ENCODE measurements at places on chromosomes 5 and 9. TPM values are rescaled to one million over a fixed set of nuclear protein-coding genes. Genes with fewer than 3 reads are reported as not detected.

- DNase-seq = no peak
Observed at GRCh38 chr5:81192373-81192750, 40.8 kb upstream of the CKMT2 start.

DNA sequence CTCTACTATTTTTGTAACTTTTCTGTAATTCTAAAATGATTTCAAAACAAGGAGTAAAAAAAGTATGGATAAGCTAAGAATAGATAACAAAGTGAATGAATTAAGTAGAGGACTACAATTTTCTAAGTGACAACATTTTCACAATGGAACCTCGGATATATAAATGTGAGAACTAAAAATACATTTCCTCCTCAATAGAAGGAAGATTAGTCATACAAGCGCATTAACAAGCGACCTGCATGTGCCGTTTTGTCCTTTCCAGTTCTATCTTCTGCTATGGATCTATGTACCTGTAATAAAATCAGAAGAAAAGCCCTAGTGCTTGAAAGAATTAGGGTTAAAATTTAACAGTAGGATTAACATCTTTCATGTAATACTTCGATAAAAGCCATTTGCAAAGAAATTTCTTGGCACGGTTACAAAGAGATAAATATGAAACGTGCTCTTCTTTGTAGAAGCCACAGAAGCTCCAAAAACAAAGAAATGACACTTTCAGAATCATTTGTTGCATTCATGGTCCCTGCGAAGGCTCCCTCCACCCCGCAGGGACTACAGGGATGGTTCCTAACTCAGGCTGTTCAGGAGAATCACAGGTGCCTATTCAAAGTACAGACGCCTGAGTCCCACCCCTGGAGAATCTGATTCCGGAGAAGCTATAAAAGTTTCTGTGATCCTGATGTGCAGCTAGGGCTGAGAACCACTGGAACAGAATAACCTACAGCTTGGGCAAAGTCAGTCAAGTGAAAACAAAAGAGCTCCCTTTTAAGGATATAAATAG, 216.6 kb upstream of the EFNA5 start:
- peak; percentile 28 for DNase-seq

- DNase-seq = no peak
Observed at GRCh38 chr5:137217599-137218200, 281.4 kb downstream of the SPOCK1 start.

- DNase-seq = no peak
Observed at GRCh38 chr9:104575456-104575855, 6.5 kb downstream of the OR13C8 start.

- DNase-seq = no peak
Observed at GRCh38 chr5:41127967-41128690, 57.0 kb upstream of the MROH2B start.

GRCh38 chr9:36023260-36024048, 13.3 kb upstream of the RECK start:
- DNase-seq = peak; percentile 81

DNA sequence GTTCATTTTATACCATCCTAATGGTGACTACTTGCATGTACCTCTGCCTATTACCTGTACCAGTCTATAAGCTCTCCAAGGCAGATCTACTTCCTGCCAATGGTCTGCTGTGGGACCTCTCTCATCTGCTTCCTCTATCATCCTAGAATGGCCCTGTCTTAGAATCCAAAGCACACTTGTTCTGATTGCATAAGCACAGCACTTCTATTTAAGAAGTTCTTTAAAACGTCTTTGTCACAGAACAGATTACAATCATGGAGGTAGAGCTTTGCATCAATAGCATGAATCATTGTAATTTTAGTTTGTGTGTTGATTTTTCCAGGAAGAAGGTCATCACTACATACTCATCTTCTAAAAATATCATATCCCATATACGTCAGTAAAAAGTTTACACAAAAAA, 131.8 kb upstream of the ACOT12 start:
- no peak for DNase-seq

- DNase-seq = no peak
Observed at GRCh38 chr5:33850100-33850594, 41.6 kb downstream of the ADAMTS12 start.

GRCh38 chr5:66307647-66308241, 163.6 kb downstream of the SREK1 start:
- no peak for DNase-seq

DNA sequence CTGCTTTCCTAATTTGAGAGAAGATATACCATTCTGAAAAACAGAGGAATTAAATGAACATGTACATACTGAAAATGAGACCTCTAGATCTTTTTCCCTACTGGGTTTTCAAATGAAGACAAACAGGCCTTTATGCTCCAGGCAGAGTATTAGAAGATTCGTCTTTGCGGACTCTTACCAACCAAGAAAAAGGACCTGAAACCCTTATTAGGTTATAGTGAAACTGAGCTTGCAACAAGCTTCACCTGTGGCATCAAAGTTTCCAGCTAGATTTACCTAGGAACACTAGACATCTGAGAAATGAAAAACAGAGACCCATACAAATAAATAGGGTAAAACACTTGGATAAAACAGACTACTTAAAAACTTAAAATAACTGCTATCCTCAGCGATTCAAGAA, 46.3 kb downstream of the SMIM15 start:
- DNase-seq = no peak

- DNase-seq = no peak
Observed at GRCh38 chr5:25441810-25442209, 797.0 kb upstream of the CDH10 start.

GRCh38 chr9:87909310-87910041, 8.3 kb upstream of the SPATA31C1 start:
- peak; percentile 96 for DNase-seq

DNA sequence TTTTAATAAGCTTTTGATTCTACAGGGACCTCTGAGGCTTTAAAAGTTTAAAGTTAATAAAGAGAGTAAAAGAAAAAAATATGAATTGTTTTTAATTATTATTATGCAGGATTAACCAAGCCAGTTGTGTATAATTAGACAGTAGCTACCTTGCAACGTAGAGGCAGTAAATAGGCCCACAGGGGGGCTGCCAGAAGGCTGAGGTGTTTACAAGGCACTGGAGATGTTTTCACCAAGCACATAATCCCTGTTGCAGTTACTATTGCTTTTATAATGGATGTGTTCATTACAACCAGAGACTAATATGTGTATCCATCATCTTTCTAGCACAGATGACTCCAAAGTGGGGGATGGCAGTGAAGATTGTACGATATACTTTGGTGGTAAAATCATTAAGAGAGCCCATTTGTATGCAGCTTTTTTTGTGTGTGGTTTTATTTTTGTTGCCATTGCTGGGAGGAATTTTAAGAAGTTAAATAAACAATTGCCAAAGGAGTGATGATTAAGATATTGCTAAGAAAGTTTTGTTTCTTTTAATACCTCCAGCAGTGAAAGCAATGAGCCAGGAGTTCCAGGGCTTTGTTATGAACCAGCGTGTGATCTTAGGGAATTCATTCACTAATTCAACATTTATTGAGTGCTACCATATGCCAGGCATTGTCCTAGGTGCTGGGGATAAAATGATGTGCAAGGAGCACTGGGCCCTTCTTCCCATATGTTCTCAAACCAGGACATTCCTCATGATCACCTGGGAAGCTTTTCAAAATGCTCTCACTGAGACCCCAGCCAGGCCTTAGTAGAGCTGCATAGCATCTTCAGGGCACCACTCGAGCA, 138.7 kb upstream of the EFNA5 start:
- DNase-seq = no peak

- DNase-seq = no peak
Observed at GRCh38 chr5:38535248-38535750, 21.1 kb downstream of the LIFR start.

- no peak for DNase-seq
Observed at GRCh38 chr5:77003246-77003645, 27.0 kb upstream of the AGGF1 start.

- peak; percentile 44 for DNase-seq
Observed at GRCh38 chr5:177509381-177509951, at the start of gene DOK3. DOK3 (minus strand) TSS chr5:177509826; CDS start chr5:177509540, 286 bp downstream.

- DNase-seq = peak; percentile 30
Observed at GRCh38 chr9:99823681-99824377, 2.1 kb downstream of the NR4A3 start.

GRCh38 chr5:98414938-98415337, 358.5 kb upstream of the RGMB start:
- DNase-seq = no peak

DNA sequence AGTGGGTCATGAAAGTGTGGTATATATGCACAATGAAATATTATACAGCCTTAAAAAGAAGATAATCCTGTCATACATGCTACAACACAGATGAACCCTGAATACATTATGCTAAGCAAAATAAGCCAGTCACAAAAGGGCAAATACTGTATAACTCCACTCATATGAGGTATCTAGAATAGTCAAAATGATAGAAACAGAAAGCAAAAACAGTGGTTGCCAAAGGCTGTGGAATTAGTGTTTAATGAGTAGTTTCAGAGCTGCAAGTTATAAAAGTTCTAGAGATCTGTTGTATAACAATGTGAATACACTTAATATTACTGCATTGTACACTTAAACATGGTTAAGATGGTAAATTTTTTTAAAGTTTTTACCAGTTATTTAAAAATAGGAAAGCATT, 135.0 kb downstream of the OXCT1 start:
- no peak for DNase-seq

DNA sequence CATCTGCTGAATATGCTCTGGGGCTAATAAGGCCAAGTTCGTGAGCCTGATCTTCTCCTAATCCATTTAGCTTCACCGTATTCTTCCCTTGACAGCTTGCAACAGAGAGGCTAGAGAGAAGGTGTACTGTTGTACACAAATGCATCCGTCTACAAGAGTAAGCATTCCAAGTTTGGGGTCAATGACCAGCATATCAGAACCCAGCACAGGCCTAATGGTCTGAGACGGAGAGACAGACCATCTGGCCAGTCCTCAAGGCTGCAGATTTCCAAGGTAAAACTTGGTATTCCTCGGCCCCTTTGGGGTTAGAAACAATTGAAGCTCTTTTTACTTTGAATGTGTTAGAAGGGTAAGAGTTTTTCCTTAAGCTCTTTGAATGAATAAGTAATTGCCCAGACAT, 481.2 kb upstream of the KLF4 start:
- DNase-seq = no peak

DNA sequence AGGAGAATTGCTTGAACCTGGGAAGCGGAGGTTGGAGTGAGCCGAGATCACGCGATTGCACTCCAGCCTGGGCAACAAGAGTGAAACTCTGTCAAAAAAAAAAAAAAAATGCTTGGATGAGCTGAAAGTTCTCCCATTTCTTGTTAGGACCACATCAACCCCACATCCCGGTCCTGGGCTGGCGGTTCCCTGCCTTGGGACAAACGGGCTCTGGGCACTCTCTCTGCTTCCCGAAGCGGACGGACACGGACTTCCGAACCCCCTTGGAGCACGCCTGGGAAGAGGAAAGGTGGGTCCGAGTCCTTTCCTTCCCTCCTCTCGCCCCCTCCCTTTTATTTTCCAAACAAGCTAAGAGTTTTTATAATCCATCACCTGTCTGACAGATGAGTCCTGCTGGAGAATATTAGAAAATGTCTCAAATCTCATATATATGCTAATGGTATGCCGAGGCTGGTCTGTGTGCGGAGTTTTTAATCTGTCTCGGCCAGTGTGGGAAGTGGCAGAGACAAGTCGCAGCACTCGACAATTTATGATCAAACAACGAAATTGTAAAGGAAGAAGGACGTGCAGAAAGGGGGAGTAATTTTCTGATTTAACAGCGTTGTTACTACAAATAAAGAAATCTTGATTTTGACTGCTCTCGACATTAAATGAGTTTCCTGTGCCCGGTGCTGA, 257.9 kb upstream of the IRX4 start:
- no peak for DNase-seq

DNA sequence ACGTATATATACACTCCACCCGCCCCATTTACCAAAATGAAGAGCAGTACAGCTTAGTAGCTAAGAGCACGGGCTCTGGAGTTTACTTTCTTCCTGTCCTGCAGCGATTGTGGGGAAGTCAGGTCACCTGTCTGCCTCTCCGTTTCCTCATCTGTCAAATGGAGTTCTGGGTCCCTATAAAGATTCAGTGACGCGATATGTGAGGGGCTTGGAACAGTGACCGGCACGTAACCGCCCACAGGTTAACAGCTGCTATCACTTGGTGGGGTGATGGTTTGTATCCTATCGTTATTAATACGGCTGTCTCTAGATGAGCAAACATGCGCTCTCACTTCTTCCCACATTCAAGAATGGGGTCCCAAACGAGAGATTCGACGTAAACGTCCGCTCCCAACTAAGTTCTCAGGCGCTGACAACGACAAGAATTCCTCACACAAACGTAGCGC, 426 bp downstream of the FAM114A2 start:
- peak; percentile 61 for DNase-seq

DNA sequence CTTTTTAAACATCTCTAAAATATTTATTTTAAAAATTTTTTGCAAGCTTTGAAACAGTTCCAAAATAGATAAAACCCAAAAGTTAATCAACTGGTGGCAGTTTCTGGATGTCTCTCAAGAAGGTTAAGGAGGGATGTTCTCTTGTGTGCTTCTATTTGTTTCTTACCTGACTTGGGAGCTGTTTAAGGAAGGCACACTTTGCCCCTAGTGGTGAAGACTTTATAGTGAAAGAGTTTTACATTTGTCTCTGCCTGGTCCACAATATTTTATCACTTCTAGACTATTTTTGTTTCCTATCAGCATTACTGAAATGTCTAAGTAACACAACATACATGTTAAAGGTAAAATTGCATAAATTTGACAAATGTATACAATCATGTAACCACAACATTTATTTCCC, 552.8 kb downstream of the SEMA5A start:
- DNase-seq = no peak

GRCh38 chr5:158435161-158435616, 576.2 kb upstream of the CLINT1 start:
- DNase-seq = no peak

- no peak for DNase-seq
Observed at GRCh38 chr9:133492061-133493021, 13.4 kb upstream of the SLC2A6 start.

- DNase-seq = peak; percentile 92
Observed at GRCh38 chr5:172659909-172660628, 19.0 kb downstream of the NEURL1B start.

GRCh38 chr9:22049411-22049810, 40.3 kb upstream of the CDKN2B start:
- DNase-seq = no peak

- DNase-seq = no peak
Observed at GRCh38 chr9:115275753-115276152, 157.8 kb upstream of the TNC start.

GRCh38 chr5:5104550-5104949, 35.6 kb upstream of the ADAMTS16 start:
- DNase-seq = no peak

- no peak for DNase-seq
Observed at GRCh38 chr9:115629879-115630840, 512.2 kb upstream of the TNC start.

PCDHGA12 gene
- 1.0 TPM for total RNA-seq

C9orf153 gene
- not detected for total RNA-seq

COL27A1 gene
- 2.9 TPM for total RNA-seq

SLC25A48 gene
- total RNA-seq = 6.0 TPM

EGFLAM gene
- total RNA-seq = 2.0 TPM

FST gene
- total RNA-seq = 3.2 TPM

CEL gene
- 0.61 TPM for total RNA-seq

MYMK gene
- not detected for total RNA-seq

FYB1 gene
- total RNA-seq = 8.6 TPM

SKP2 gene
- 54.6 TPM for total RNA-seq

EPB41L4A gene
- 18.0 TPM for total RNA-seq
